ENCODE measurements at places on chromosomes 3 and 15.
A peak's percentile ranks its signal among the peaks of the same experiment; 100 is the strongest.

GRCh38 chr3:86990734-86991481 lies at the start of gene VGLL3:
VGLL3 (minus strand) TSS chr3:86991149; CDS start chr3:86990743, 406 bp downstream.
- peak; percentile 51 for DNase-seq

DNA sequence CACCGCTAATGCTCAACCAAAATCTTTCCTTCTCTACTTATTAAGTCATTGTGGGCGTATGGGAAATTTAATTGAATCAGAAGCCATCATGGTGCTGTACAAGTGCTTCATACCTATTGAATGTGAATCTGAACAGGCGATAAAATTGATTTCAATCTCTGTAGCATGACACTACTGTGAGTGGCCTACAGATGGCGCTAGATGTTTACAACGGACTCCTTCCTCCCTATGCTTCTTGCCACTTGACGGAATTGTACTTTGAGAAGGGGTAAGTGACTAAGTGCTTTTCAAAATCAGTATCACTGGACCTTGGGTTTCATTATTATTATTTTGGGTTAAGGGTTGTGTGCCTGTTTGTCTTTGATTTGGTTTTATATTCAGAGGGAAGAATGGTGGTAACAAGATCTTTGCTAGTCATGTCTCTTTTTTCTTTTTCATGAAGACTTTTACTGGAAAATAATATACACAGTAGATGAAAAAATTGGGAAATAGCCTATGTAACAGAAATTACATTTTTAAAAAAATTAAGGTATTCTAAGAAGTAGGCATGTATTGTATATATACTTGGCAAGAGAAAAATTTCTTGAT lies 35.4 kb downstream of the ACP3 start:
- DNase-seq, result peak; percentile 44

DNA sequence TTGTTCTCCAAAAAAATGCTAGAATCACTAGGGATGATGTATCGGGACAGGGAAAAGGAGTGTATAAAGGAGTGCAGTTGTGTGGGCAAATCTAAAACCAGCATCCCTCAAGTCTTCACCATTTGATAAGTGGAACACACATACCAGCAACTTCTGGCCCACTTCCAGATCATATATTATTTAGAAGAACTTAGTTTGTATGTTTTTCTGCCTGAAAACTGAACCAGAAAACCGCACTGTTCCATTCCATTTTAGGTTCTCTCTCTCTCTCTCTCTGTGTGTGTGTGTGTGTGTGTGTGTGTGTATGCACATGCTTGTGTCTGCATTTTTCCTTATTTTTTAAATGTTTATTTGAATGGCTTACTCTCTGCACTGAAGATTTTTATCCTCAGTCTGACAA lies 93.5 kb downstream of the SERPINI1 start:
- DNase-seq, result no peak

DNA sequence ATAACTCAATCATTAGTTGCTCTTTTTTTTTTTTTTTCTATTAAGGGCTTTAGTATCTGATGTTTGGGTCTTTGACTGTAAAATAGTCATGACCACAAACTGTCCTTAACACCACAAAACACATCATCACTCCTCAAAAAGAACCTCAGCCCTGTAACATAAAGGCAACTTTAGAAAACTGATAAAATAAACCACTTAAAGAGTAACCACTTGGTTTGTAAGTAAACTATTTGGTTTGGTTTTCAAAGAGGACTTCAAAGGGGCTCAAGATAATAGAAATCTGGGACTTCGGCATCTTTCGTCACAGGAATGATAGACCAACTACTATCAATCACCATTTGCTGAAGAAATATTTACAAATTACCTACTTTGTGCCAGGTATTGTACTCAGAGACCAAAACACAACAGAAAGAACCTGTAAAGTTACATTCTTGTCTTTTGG lies 167.8 kb downstream of the FOXP1 start:
- DNase-seq, result no peak

GRCh38 chr3:19364148-19364547 lies 215.8 kb downstream of the KCNH8 start:
- peak; percentile 23 for DNase-seq

DNA sequence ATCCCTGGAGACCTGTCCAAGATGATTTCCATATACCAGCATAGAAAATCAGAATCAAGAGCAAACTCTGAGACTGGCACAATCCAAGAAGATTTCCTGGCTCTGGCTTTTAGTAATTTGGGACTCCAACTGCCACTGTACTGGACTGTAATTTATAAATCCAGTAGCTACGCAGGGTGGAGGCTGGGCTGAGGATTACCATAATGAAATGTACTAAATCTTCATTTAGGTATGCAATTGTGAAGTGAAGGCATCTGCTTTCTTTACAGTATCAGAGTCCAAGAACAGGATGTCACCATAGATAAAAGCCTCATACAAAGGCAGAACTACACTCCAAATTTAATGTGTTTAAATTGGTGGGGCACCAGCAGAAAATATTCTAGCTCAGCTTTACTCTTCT lies 46.5 kb downstream of the TMEM39A start:
- no peak for DNase-seq

DNA sequence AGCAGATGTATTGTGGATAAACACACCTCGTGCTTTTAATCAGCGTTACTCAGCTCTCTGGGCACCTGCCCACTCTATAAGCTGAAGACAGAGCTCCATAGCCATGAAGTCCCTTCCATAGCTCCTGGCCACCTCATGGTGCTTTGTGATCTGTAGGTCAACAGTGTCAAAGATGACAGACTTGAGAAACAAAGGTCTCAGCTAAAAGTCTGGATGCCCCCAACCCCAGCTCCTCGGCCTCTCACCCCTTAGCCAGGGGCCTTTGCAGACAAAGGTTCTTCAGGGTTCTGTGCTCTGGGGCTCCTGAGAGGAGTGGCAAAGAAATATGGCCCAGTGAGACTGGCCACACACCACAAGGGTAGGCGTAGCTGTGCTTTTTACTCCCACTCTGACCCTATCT lies 168.6 kb downstream of the KLF13 start:
- DNase-seq, result no peak

- no peak for DNase-seq
Observed at GRCh38 chr15:78201281-78202190, 32.8 kb downstream of the ACSBG1 start.

- no peak for DNase-seq
Observed at GRCh38 chr3:134368751-134369105, 5.5 kb downstream of the AMOTL2 start.

GRCh38 chr3:189820365-189820720 lies 189.2 kb downstream of the TP63 start:
- no peak for DNase-seq

GRCh38 chr3:73465926-73466325 lies 158.8 kb downstream of the PDZRN3 start:
- DNase-seq, result no peak

GRCh38 chr15:92123962-92124656 lies 269.6 kb upstream of the ST8SIA2 start:
- DNase-seq, result no peak

DNA sequence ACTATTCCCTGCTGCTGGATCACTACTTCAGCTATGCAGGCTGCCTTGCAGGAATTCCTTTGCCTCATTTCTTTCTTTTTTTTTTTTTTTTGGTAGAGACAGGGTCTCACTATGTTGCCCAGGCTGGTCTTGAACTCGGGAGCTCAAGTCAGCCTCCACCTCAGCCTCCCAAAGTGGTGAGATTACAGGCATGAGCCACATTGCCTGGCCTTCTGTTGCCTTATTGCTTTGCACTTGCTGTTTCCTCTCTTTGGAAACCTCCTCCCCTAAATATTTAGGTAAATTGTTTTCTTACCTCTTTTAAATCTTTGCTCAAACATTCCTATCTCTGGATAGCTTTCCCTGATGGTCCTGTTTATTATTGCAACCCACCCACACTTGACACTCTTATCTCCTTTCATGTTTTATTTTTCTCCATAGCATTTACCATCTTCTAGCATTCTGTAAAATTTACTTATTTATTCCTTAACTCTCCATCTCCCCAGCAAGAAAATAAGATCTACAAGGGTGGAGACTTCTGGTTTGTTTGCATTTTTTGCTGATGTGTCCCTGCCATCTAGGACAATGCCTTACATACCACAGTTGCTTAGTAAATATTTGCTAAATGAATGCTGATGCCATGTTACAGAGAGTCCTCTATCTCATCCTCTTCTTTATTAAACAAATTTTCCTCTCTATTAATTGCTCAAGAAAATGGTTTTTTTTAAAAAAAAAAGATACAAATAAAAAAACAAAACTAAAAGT lies 134.8 kb downstream of the P2RY1 start:
- DNase-seq, result no peak

All from HuH-7 (cell line).